Esophagus squamous epithelium (tissue), 5 donors: ENCODE measurements at places on chromosomes 4 and X.

DNA sequence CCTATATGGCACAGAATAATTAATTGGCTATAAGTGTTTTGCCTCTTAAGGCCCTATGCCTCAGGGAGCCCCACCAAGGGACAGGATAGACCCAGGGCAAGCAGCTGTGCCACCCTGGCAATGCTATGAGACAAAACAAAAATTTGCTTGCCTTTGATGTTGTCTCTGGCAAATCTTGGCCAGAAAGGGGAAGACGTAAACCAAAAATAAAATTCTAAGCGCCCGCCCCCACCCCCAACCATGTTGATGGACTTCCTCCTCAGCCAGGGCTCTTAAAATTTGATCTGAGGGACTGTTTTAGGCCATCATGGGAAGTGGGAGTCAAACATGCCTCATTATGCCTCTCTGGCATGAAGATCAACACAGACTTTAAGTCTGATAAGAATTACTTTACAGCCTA is 130.5 kb upstream of the APOOL start:
- no peak for DNase-seq

DNA sequence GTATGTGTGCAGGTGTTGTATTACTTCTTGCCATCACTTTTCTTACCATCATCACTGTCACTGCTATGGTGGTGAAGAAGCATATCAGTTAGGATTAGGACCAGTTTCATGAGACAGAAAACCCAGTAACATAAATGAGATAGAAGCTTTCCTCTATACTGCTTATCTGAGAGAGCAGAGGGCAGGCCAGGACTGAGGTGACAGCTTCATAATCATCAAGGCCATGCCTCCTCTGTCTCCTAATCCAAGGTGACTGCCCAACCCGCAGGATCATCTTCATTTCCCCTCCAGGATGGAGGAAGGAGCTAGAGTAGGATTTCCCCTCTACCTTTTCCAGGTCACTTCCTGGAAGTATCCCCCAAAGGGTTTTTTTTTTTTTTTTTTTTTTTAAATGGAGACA is 35.4 kb downstream of the TMEM131L start:
- no peak for DNase-seq

DNA sequence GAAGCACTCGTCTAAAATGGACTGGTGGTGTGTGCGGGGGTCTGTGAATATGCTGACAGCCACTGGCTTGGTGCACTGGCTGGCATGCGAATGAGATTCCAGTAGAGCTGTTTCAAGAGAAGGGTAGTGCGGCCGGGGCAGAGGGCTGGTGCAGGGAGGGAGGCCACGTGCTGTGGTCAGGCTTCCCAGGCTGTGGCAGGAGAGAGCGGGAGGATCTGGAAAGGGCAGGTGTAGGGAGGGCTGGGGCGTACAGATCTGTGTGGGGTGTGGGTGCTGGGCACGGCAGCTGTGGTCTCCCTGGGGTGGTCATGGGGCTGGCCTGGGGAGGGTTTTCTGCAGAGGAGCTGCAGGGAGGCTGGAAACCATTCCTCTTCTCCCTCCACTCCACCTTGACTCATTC is 30.2 kb downstream of the SORCS2 start:
- no peak for DNase-seq

DNA sequence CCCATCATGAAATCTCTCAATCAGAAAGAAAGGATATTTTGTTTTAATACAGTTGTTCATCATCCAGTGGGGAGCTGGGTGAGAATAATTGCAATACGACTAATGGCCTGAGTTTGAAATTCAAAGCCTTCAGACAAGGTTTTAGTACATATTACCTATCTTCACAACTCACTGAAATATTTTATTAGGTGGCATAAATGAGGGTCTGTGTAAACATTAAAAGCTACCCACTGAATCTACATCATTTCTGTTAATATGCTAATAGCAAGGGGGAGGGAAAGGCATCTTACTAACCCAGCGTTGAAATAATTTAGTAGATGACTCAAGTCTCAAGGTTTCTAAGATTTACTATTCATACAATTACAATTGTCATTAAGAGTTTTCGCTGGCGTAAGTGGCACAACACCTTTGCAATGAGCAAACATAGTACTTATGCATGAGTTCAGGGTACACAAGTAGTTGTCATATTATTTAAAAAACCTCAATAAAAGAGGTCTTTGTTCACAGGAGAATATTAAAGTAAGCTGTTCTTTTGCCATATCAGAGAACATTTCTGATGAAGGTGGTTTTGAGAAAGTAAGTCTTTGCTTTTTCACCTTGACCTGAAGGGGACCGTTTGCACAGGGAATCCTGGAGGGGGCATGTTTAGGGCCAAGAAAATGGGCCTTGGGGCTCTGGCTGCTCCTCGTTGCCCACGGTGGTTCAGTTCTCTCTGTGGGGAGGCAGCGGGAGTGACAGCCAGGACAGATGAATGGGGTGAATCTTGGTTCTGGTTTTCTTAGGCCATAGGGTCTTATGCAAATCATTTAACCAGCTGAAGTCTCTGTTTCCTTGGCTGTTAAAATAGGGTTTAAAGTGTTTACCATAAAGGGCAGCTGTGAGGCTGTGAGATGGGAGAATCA is 4.5 kb upstream of the RHOH start:
- no peak for DNase-seq

GRCh38 chr4:137267024-137267423 is 265.3 kb downstream of the PCDH18 start:
- no peak for DNase-seq

DNA sequence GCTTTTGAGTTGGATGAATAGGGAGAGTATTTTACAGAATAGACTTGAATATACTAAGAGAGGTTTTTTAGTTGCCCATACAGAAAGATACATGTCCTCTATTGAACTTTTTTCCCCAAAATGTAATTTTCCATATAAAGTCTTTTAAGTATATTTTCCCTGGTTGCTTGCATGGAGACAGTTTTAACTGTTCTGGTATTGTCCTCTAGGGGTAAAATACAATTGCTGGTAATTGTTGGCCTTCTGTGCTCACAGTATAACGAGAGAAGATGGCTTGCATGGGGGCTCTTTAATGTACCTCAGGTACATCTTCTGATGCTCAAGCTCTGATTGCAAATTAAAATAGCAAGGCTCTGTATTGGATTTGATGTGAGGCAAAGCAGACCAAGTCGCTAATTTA is 136.1 kb downstream of the ARX start:
- no peak for DNase-seq
